Cortex of kidney (tissue), 1 donor: ENCODE measurements at places on chromosomes 4 and X.

DNA sequence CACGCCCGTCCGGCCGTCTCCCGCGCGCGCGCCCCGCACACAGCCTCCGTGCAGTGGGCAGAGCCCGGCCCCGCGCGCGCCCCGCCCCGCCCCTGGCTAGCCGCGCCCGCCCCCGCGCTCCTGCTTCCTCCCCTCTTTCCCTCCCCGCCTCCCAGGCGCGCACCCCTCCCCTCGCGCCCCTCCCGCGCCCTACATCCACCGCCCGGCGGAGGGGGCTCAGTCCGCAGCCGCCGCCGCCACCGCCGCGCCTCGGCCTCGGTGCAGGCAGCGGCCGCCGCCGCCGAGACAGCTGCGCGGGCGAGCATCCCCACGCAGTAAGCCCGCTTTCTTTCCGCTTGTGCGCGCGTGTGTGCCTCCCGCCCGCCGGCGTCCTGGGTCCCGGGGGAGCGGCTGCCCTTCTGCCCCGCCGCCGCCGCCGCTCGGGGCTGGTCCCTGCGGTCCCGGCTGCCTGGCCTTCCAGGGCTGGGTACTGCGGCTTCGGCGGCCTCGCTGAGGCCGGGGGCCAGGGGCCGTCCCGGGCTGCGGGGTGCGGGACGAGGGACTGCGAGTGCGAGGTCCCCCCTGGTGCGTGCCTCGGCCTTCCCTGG lies at the start of gene FHL1:
Gene FHL1 (plus strand): TSS at position 219 of the 587 bp plus-strand sequence.
- no peak for DNase-seq

DNA sequence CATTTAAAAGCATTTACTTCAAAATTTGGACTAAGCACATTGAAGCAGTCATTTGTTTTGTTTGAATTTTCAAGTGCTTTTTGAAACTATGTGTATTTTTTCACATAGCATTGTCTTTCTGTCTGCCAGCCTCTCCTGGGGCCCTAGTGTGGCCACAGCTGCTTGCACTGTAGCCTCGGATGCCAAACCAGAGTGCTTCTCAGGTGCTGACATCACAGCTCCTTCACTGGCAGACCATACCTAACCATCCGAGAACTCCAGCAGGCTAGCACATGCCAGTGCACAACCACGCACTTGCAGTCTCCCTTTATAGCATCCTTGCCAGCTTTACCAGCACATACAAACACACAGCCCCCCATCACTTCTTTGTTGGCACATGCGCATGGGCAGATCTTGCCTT lies 1019.7 kb downstream of the STPG2 start:
- DNase-seq, result no peak

DNA sequence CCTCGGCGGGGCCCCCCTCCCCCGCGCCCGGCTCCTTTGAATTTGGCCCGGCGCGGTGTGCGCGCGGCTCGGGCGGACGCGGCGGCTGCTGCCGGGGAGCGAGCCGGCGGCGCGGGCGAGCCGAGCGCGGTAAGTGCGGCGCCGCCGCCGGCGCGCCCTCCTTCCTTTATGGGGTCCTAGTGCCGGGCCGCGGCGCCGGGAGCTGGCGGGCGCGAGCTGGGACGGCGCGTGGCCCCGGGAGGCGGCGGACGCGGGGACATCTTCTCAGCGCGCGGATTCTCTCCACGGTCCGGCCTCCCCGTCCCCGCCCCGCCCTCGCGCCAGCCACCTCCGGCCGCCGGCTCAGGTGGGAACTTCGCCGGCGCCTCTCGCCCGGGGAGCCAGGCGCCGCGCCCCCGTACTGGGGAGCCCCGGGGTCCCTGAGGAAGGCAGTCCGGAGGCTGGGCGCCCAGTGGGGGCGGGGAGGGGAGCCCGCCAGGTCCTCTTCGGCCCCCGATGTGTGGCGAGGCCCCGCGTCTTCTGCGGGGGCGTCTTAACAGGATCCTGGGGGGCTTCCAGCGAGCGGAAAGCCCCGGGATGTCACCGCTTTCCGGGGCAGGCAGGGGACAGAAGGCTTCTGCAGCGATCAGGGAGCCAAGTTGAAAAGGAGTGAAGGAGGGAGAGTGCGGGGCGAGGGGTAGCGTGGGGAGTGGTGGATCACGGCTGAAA lies 98.4 kb upstream of the TENM3 start:
- DNase-seq, result no peak

GRCh38 chr4:100736641-100737451 lies 219.0 kb upstream of the EMCN start:
- no peak for DNase-seq

DNA sequence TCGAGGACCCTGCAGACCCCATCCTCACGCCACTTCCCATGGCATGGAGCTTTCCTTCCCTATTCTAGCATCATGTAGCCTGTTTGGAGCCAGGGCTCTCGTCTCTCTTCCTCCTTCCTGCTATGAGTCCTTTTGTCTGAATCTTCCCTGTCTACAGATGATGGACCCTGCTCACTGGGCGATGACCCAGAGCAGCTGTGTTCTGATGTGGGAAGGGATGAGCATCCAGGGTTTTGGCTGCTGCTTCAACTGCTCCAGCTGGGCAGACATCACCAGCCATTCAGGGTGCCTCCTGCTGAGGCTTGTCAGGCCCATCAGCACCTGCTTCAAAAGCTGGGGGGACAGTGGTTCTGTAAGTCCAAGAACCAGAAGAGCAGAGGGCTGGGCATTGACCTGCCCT lies 3.2 kb upstream of the CCKAR start:
- no peak for DNase-seq

DNA sequence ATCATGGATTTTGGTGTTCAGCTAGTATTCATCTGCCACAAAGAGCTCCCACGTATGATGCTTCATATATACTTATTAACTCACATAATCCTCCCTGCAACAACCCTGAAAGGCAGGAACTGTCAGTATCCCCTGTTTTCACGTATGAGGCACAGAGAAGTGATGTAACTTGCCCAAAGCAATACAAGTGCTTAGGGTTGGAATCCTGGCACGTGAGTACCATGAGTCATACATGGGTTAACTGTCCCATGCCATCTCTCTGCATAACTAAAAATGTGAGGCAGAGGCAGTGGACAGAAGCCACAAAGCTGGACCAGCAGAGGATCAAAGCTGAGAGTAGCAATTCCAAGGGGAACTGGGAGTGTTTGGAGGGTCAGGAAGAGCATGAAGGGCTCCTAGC lies 35.7 kb upstream of the EGFL6 start:
- DNase-seq, result no peak

- DNase-seq, result no peak
Measured at GRCh38 chr4:28228561-28229491, 1368.2 kb downstream of the STIM2 start.

DNA sequence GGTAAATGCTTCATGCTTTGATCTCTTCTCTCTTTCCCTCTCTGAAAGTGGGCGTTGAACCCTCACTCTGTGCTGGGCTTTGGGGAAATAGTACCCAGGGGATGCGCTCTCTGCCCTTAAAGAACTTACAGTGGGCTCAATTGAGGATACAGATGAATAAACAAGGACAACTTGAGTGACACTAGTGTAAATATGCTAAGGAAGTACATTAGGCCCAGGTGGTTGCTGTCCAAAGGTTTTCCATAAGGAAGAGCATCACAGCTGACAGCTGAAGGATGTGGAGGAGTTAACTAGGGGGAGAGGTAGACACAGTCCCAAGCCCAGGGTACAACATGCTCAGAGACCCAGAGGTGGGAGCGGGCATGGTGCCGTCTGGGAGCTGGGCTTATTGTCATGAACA lies 49.4 kb downstream of the TENM3 start:
- DNase-seq, result no peak

GRCh38 chrX:106863697-106864096 lies 39.4 kb downstream of the RIPPLY1 start:
- no peak for DNase-seq

- DNase-seq, result no peak
Measured at GRCh38 chr4:87657525-87657924, 7.4 kb downstream of the DMP1 start.

DNA sequence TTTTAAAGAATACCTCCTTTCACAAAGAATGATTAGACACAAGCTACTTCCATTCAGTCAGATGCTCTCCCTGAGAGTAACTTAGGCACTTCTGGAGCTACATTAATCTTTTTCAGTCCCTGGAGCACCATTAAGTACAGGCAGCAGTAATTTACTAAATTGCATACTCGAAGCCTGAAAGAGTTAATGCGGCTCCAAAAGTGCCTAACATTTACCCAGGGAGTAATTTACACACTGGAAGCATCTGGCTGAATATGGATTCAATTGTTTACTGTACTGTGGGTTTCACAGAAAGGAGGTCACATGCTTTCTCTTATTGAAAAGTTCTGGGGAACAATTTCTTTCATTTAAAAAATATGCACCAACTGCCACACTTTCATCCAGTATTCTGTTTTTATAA lies 260.8 kb upstream of the TENM3 start:
- no peak for DNase-seq

- DNase-seq, result no peak
Measured at GRCh38 chr4:122508083-122508482, 51.6 kb upstream of the IL2 start.
